ENCODE measurements at places on chromosomes 12 and 14. TPM values are rescaled to one million over a fixed set of nuclear protein-coding genes. Genes with fewer than 3 reads are reported as not detected.

Gene TAS2R46
- total RNA-seq: not detected

Gene GMPR2
- total RNA-seq: 59.1 TPM

Gene RNASE2
- not detected for total RNA-seq

Gene OVCH1
- not detected for total RNA-seq

Gene HOXC6
- 5.0 TPM for total RNA-seq

Gene LRFN5
- total RNA-seq: not detected

Gene SLCO1B3
- total RNA-seq: 19.4 TPM

Gene ACSS3
- 0.07 TPM for total RNA-seq

Gene SPIC
- total RNA-seq: not detected

Gene CLEC4C
- not detected for total RNA-seq

Gene CLEC12A
- not detected for total RNA-seq

Gene DBX2
- total RNA-seq: not detected

Gene FZD10
- not detected for total RNA-seq

Gene DHH
- total RNA-seq: not detected

Gene PTGR2
- total RNA-seq: 6.7 TPM

Gene GPR84
- total RNA-seq: not detected

Gene GPR135
- total RNA-seq: 1.3 TPM

Gene DGKA
- 17.2 TPM for total RNA-seq

Gene DPPA3
- total RNA-seq: not detected

Gene DNAAF2
- 11.7 TPM for total RNA-seq

Gene ADAM21
- total RNA-seq: not detected

Gene CISTR
- total RNA-seq: not detected

Gene TAC3
- not detected for total RNA-seq

Gene SERPINA4
- not detected for total RNA-seq

Gene ACYP1
- 25.5 TPM for total RNA-seq

Gene IFNG-AS1
- total RNA-seq: not detected

Gene SPPL3
- total RNA-seq: 54.0 TPM

Gene TAS2R7
- not detected for total RNA-seq

Gene KHNYN
- 30.9 TPM for total RNA-seq

Gene ADAM20
- not detected for total RNA-seq

Gene CNTN1
- 64.7 TPM for total RNA-seq

Gene GNB3
- 1.9 TPM for total RNA-seq

Gene TMEM63C
- 0.77 TPM for total RNA-seq

Gene NYNRIN
- total RNA-seq: 0.40 TPM

Gene KCNC2
- total RNA-seq: not detected

Gene MIP
- not detected for total RNA-seq

Gene SLCO1C1
- total RNA-seq: not detected

Gene IRAK3
- 0.05 TPM for total RNA-seq

Gene ANKS1B
- 0.49 TPM for total RNA-seq

Gene LPAR5
- 0.65 TPM for total RNA-seq

Gene SERPINA5
- total RNA-seq: not detected

Gene ALG10B
- total RNA-seq: 6.7 TPM

Gene CARMIL3
- total RNA-seq: 0.47 TPM

Gene CELA1
- total RNA-seq: not detected

Gene BCL11B
- total RNA-seq: 0.18 TPM

Gene BICDL1
- 4.3 TPM for total RNA-seq

Gene LACRT
- total RNA-seq: not detected

Gene CAMKK2
- 25.4 TPM for total RNA-seq

Gene TROAP
- 82.7 TPM for total RNA-seq

Gene IFT81
- total RNA-seq: 16.0 TPM

Gene ANO4
- not detected for total RNA-seq

Gene C1RL
- 12.4 TPM for total RNA-seq

Data from A549 treated with DMSO at 1 μM for 4 hours (cell line).